NCI-H1417 (cell line): ENCODE measurements at places on chromosomes 5 and 9.

GRCh38 chr9:130672933-130673615 is 8.7 kb downstream of the PRDM12 start:
- no peak for DNase-seq

GRCh38 chr9:37212435-37212834 is 92.1 kb downstream of the ZCCHC7 start:
- DNase-seq: no peak

GRCh38 chr5:158755986-158756385 is 343.7 kb downstream of the EBF1 start:
- no peak for DNase-seq

GRCh38 chr9:130368631-130369103 is 76.1 kb upstream of the ASS1 start:
- no peak for DNase-seq

GRCh38 chr9:122197426-122197825 is 31.3 kb downstream of the LHX6 start:
- peak; percentile 95 for DNase-seq

- DNase-seq: peak; percentile 57
Measured at GRCh38 chr9:14320271-14321181, 6.6 kb upstream of the NFIB start.

GRCh38 chr9:134518004-134518606 is 123.5 kb upstream of the COL5A1 start:
- DNase-seq: no peak

GRCh38 chr9:99850736-99851499 is 29.2 kb downstream of the NR4A3 start:
- DNase-seq: peak; percentile 13

DNA sequence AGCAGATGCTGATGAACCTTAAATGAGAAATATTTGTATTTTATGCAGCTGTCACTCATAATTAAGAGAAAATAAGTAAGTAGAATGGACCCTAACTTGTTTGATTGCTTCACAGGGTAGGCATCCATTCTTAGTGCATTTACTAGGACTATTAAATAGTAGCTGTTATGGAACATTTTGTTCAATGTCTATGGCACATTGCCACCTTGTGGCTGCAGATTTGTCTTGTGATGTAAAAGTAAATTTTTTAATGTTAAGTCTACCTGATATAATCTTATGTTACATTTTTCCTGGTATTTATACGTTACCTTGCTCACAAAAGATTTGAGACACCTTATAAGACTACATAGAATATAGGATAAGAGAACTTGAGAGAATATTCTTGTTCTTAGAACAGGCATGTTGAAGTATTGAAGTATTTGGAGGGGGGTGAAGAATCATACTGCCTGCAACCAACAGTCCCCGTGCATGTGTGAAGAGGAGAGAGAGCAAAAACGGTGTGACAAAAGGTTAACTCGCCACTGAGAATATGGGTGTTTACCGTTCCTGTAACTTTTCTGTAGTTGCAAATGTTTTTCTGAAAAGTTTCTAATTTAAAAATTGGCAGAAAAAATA is 161.1 kb downstream of the MAST4 start:
- DNase-seq: peak; percentile 73

DNA sequence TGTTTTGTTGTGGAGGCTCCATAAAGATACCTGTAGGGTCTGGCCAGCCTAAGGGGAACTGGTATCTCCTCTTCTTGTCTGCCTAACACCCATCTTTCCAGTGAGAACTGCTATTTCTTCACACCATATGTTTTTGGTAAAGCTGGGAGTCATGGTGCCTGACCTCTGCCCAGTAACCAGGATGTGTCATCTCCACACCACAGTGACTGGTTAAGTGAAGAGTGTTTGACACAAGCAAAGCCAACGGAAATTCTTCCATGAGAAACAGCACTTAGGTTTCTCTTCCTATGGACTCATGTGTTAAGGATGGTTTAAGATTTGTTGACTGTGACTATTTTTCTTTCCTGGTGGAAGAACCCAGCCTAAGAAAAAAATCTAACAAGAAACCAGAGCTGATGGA is 111.5 kb downstream of the HTR4 start:
- DNase-seq: no peak

- DNase-seq: no peak
Measured at GRCh38 chr5:145244788-145245187, 590.4 kb downstream of the PRELID2 start.

DNA sequence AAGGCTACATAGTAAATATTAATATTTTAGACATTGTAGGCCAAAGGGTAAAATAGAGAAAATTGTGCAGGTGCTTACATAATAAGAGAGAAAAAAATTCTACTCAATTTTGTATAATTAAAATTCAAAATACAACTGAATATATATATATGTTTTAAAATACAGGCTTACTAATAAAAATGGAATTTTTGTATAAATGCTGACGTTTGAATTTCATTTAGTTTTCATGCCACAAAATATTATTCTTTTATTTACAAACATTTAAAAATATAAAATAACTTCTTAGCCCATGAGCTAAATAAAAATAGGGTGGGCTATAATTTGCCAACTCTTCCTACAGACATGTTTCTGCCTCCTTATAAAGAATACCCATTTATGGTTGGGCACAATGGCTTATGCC is 328.6 kb downstream of the TRPM3 start:
- no peak for DNase-seq

DNA sequence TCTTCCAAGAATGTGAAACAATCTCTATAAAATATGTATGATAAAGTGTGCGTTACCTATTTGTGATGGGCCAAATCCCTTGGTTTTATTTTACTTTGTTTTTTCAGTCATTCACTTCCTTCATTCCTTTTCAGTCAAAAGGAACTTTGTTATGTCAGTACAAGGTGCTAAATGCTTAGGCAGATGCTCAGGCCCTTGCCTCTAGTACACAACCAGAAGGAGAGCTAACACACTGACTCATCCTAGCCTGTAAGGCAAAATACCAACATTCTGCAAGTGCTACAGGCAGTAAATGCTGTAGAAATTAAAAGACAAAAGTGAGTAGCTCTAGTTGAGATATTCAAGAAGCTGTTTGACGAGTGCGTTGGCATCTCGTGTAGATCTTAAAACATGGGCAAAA is 49.4 kb downstream of the TRPM6 start:
- no peak for DNase-seq

GRCh38 chr5:139955053-139955605 is 88.0 kb downstream of the NRG2 start:
- DNase-seq: no peak

DNA sequence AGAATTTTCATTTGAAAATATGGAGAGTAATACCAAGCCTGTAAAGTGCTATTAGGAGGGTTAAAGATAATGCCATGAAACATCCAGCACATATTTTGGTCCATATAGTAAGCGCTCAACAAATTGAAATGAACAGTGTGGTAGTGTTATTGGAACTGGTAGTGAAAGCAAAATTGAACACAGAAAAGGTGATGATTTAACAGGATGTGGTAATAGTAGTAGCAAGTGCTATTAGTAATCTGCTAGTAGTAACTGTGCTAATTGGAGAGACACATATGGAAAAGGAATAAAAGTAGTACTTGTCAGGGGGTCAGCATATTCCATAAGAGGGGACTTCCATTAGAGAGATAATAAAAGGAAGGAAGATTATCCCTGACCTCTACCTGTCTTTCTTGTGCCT is 187.3 kb downstream of the HTR1A start:
- no peak for DNase-seq
